Effector memory CD4-positive, alpha-beta T cell (primary cell): ENCODE measurements at places on chromosomes 2 and 18.

GRCh38 chr2:12110481-12110880 is 364.0 kb downstream of the LPIN1 start:
- DNase-seq, result no peak

DNA sequence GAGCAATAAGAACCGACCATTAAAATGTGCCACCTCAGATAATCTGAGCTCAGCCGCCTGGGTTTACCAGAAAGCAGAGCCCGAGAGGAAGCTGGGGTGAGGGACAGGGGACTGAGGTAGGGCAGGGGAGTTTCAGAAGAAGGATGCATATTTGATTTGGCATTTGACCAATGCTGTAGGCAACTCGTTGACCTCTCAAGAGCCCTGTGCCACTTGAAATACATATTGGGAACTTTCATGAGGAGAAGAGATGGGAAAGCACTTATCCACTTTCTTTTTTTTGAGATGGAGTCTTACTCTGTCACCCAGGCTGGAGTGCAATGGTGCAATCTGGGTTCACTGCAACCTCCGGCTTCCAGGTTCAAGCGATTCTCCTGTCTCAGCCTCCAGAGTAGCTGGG is 148.4 kb upstream of the SPRED2 start:
- DNase-seq, result no peak

- DNase-seq, result no peak
Observed at GRCh38 chr2:224838335-224838734, 122.2 kb upstream of the CCDC195 start.

DNA sequence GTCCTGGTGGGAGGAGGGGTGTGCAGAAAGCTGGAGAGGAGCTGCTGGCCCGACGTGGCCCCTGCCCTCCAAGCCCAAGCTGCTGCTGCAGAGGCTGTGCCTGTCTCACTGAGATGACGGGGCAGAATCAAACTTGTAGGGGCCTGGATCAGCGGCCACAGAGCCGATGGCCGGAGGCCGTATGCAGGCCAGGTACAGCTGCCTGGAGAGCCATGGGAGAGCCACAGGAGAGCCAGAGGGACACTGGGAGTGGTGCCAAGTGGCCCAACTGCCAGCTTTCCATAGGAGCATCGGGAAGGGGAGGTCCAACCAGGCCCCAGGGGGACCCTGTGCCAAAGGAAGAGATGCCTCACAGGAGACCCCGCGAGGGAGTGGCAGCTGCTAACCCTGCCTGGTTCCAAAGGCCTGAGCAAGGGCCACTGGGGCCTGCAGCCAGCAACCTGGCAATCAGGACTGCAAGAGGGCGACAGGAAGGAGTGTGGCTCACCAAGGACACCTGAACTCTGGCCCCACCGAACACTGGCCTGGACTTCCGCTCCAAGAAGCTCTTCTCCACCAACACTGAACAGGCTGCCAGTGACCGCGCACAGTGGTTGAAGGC is 70.7 kb downstream of the HDAC4 start:
- no peak for DNase-seq

DNA sequence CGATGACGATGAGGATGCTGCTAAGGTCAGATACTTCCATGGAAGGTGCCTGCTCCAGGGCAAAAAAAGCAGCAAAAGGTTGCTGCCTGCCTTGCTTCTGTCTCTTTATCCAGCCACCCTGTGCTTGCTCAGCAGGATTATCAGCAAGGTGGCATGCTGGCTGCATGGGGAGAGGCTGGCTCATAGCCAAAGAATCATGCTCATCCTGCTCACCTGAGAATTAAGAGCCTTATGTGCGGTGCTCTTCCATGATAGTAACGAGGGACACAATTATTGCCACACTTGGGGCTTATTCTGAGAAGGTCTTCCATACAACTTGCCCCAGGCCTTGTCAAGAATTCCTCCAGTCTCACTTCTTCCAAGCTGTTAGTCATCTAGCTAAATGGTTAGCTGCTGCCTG is 60.4 kb upstream of the SEC11C start:
- DNase-seq, result no peak

DNA sequence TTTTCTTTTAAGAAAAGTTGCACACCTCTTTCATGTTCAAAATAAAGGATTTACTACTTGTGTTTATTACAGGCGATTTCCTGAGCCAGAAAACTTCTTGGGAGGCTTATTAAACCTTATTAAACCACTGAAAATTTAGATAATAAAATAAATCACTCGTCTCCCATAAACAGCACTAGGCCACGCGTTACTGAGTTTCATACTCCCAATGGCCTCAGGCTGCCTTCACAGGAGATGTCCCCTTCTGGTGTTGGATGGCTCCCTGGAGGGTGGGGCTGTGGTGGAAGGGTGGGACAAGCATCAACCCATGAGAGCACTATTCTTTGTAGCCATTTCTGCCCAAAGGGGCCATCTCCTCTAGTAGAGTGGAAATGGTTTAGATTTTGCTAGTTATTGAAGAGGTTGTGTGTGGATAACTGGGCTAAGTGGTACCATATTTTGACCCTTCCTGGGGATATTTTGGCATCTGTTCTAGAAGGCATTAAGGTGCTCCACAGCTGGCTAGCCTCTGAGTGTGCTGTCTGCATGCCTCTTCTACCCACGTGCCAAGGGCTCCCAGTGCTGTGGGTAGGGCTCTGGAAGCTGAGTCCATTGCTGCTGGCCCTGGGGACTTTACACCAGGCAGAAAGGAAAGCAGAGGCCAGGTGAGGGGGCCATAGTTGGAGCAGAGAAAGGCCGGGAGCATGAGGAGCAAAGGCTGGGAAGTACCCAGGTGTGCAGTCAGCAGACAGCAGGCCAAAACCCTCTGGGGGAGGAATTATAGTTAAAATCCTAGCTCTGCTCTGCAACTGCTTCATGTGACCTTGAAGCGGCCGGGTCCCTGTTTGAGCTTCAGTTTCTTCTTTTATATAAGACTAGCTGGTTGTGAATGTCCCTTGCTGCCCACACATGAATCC is 121.7 kb upstream of the SMAD2 start:
- DNase-seq, result no peak

- no peak for DNase-seq
Observed at GRCh38 chr18:8052237-8052701, 485.2 kb downstream of the PTPRM start.

- no peak for DNase-seq
Observed at GRCh38 chr2:228798458-228799207, 472.5 kb downstream of the PID1 start.

DNA sequence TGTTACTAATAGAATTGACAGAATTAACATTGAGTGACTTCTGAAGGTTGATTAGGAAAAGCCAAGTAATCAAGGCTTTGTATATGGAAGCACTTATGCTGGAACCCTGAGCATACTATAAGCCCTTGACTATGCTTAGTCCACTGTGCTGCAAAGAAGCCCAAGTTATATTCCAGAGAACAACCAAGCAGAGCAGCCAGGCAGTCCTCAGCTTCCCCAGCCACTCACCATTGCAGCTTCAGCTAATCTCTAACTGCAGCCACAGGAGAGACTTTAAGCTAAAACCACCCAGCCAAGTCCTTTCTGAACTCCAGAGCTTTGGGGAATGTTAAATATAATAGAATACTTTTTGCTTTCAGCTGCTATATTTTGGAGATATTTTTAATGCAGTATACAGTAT is 164.4 kb upstream of the VWC2L start:
- no peak for DNase-seq

DNA sequence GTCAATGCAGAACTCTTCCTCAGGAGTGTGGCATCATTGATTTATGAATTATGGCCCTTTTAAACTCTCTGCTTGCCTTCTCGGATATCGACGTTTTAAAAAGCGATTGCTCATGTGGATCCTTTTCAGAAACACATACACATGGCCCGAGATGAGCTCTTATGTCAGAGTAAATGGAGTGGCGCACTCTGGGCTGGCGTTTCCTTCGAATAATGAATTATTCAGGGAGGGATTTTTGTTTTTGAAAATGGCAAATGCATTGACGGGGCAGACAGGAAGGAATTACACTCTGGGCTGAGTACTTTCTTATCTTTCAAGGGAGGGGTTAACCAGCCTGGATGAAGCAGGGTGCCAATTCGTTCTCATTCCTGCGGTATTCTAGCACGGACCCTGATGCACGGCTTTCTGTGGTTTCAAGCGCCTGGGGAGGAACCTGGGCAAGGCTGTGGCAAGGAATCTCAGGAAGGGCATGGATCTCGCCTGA is 142.7 kb downstream of the PRKCE start:
- no peak for DNase-seq

DNA sequence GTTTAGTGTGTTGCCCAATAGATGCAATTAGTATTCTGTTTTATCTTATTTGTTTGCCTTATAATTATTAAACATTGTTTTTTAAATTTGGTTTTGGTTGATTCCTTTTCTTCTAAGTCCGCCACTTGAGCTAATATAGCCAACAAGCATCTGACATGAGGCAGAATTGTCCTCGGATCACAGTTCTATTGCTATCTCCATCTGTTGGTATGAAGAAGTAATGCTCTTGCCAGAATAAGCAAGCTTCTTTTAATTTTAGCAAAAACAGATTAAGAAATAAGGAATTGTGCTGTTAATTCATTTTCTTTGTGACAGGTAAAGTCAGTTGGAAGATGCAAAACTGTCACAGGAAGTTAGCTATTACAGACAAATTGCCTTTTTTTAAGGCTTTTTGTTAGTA is 54.3 kb downstream of the R3HDM1 start:
- DNase-seq, result no peak

- DNase-seq, result no peak
Observed at GRCh38 chr2:30410217-30410616, 36.8 kb upstream of the LCLAT1 start.

GRCh38 chr2:33378556-33379210 is 97.8 kb upstream of the RASGRP3 start:
- no peak for DNase-seq

- DNase-seq, result no peak
Observed at GRCh38 chr2:115739574-115739973, 1297.1 kb downstream of the DPP10 start.

GRCh38 chr2:56648802-56649201 is 465.0 kb downstream of the CCDC85A start:
- DNase-seq, result no peak

DNA sequence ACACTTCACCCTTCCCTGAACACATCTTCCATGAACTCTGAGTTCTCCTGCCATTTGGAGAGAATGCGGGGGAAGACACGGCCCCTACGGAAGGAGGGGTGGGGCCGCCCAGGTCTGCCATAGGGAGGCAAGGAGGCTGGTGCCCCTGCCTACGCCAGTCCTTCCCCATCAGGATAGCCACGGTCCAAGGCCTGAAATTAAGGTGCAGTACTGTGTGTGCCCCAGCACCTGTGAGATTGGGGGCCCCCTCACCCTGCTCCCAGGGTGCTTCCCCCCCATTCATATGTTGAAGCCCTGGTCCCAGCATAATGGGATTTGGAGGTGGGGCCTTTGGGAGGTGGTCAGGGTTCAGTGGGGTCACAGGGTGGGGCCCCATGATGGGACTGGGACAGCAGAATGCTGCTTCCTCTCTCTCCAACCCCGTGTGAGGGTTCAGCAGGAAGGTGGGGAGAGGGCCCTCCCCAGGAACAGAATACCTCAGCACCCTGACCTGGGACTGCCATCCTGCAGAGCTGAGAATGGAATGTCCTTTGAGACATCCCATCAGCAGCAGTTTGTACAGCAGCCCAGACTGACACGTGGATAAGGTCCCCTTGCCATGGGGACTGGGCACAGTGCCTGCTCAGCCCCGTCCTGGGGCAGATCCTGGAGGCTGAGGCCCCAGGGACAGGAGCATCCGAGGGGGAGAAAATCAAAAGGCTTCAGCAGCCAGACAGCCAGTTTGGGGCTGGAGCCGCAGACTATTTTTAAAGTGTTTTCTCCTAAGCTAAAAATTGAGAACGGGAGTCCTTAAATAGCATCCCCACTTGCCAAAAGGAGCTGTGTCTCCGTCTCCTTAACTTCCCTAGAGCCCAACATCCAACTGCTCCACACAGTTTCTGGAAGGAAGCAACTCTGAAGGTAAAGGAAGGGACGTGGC is 105.1 kb downstream of the NDUFA10 start:
- no peak for DNase-seq

GRCh38 chr2:309148-309953 is 21.5 kb upstream of the ALKAL2 start:
- DNase-seq, result no peak

DNA sequence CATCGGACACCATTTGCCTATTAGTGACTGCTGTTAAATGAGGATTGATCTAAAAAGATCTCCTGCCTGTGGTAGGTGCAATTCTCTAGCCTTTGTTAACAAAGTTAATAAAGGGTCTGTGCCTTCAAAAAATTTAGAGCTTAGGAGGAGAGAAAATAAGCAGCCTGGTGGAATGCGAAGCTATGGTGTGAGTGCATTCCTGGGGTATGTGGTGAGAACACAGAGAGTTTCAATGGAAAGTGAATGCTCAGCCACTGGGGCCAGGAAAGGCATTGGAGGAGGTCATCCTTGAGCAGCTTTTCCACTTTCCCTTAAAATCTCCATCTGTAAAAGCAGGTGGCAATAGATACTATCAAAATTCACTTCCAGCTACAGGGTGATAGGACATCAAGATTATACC is 331.2 kb upstream of the LRATD1 start:
- DNase-seq, result no peak

- DNase-seq, result no peak
Observed at GRCh38 chr18:44709307-44710126, 28.8 kb downstream of the SETBP1 start.

GRCh38 chr2:172711110-172711509 is 24.5 kb upstream of the RAPGEF4 start:
- no peak for DNase-seq

- no peak for DNase-seq
Observed at GRCh38 chr18:63182310-63182772, 137.2 kb downstream of the BCL2 start.

GRCh38 chr2:86488561-86489250 is 47.5 kb downstream of the KDM3A start:
- DNase-seq, result no peak

- DNase-seq, result no peak
Observed at GRCh38 chr2:241724975-241725870, 9.2 kb upstream of the D2HGDH start.

DNA sequence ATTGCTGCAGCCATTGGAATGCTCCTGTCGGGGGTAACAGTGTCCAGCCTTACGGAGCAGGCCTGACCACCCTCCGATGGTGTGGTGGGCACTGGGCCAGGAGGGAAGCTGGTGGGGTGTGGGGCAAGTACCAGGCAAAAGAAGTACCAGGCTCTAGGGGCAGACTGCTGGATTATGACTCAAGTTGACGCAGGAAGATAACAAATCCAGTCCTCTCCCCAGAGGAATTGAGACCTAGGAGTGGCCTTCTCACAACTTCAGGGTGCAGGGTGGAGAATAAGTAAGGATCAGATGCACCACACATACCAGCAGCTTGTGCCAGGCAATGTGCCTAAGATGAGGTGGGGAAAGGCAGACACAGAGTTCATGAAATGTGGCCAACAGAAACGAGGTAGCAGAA is 37.9 kb downstream of the SEMA4F start:
- DNase-seq, result no peak
